ENCODE measurements at places on chromosomes 5 and 9.
A peak's percentile ranks its signal among the peaks of the same experiment; 100 is the strongest.

GRCh38 chr9:112764837-112765236 is 14.3 kb downstream of the SNX30 start:
- DNase-seq: peak; percentile 91

DNA sequence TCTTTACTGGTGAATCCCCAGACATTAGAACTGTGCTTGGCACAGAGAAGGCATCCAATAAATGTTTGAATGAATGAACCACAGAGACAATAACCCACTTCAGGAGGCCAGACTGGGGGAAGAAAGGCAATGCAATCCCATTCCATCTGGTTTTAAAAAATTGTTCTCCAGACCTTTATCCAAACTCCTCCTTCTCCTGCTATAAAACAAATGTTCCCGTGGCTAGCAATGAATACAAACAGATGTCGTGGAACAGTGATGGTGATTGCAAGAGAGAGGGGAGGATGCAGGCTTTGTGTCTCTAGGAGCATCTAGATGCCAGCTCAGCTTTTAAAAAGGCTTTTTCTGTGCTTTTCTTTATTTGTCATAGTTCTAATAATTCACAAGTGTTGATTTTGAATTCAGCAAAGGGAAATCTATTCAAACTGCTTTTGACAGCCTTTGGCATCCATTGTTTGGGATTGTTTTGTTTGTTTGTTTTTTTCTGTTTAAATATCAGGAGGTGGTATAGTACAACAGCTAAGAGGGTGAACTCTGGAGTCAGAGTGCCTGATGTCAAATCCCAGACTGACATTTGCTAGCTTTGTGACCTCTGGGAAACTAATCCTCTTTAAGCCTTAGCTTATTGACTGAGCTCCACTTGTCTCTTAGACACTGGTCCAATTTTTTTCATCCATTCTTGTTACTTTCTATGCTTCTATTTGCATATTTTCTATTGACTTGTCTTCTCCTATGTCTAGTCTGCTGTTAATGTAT is 59.1 kb downstream of the TNFSF15 start:
- peak; percentile 83 for DNase-seq

DNA sequence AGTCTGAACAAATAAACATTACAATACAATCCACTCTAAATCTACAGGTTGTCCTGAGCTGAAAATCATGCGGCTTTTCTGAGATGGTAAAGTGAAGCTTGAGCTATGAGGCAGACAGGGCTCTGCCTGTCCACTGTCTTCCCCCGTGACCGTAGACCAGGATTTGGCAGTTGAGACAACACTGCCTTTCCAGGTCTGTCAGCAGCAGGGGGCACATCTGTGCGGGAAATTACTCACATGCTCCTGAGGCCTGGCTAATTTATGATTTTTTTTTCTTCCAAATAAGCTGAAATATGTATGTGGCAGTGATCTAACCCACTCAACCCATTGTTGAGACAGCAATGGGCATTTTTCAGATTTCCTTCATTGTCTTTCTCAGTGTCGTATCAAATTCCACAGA is 307.9 kb downstream of the FBXL7 start:
- DNase-seq: no peak

- DNase-seq: peak; percentile 82
These were observed 88.8 kb downstream of the ANXA2R start for GRCh38 chr5:42951293-42951840.

- no peak for DNase-seq
These were observed 61.2 kb downstream of the ELL2 start for GRCh38 chr5:95900383-95900958.

- peak; percentile 99 for DNase-seq
These were observed 25.1 kb upstream of the CDKN2AIPNL start for GRCh38 chr5:134436523-134437339.

DNA sequence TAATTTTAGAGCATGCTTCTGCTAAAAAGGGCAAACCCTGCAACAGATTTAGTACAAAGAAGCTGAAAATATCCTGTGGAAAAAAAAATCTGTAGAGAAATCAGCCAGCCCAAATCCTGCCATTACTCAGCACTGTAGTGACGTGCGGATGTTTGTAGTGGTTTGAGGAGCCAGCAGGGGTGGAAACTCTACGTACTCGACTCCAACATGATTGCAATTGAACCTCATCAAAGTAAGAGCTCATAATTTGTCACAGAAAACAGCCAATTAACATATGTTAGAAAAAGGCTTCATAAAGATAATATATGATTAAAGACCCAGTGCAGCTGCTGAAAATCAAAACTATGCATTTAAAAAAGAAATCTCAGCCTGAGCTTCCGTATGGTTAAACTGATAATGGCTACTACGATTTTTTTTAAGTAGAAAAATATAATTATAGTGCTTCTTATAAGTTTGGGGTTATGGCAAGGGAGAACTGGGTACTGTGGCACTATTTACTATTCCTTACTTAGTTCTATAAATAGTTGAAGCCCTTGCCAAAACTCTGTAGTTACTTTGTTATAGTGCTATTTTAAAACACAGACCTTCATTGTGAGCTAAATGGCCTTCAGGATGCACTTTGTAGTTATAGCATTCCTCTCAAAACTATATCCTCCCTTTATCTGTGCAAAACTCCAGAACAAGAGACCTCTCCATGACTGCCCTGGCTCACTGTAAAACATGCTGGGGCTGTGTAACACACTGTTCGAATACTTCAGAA is 49.4 kb downstream of the MEF2C start:
- no peak for DNase-seq

DNA sequence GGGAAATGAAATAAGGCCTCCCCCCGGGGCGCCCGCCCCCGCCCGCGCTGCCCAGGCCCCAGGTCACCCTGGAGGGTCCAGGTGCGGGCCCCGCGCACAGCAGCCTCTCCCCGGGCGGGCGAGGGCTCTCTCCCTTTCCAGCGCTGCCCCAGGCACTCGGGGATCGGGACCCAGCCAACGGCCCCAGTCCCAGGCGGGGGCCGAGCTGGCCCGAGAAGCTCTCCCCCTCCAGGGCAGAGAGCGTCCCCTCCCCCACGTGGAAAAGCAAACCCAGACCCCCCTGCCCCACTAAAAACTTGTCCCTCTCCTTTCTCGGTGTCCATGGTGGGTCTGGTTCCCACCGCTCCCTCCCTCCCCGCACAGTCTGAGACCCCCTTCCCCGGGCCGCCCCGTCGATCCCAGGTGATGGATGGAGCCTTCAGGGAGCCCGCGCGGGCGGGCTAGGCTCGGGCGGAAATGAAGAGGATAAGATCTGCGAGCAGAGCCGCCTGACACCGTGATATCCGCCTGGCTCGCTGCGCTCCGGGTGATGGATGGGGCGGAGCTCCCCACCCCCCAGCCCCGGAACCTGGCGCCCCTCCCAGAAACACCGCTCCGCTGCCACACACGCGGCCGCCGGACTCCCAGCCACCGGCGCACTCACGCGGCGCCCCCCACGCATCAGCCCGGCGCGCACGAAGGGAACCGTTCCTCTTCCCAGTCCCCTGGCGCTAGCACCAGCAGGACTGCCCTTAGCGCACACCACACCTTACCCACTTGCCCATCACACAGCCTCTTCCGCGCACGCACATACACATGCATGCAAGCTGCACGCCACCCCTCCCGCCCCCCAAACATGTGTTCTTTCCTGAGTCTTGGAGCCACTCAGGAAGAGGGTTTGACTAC is 81.7 kb upstream of the ZBTB43 start:
- peak; percentile 84 for DNase-seq

GRCh38 chr9:69645488-69645887 is 26.7 kb downstream of the APBA1 start:
- DNase-seq: peak; percentile 96
